M059J (cell line): ENCODE measurements at places on chromosomes 7 and 10. TPM values are rescaled to one million over a fixed set of nuclear protein-coding genes. Genes with fewer than 3 reads are reported as not detected.

The PAX4 gene
- not detected in 2 replicates for total RNA-seq

The PTF1A gene
- not detected in 2 replicates for total RNA-seq

The CPA2 gene
- 0.17 and 3.0 TPM in 2 replicates for total RNA-seq

The CFAP69 gene
- total RNA-seq: 1.6 and 3.2 TPM in 2 replicates

The NPVF gene
- total RNA-seq: not detected in 2 replicates

The COL28A1 gene
- not detected in 2 replicates for total RNA-seq

The ANLN gene
- 259 and 285 TPM in 2 replicates for total RNA-seq

The HOXA4 gene
- 4.9 and 5.8 TPM in 2 replicates for total RNA-seq

The FAM180A gene
- 1.9 and 3.4 TPM in 2 replicates for total RNA-seq

The NKX2-3 gene
- 0.12 TPM in 1 of 2 replicates, not detected in the other for total RNA-seq

The MALRD1 gene
- not detected in 2 replicates for total RNA-seq

The AKR1C8 gene
- not detected in 2 replicates for total RNA-seq

The PLPP4 gene
- 55.4 and 69.2 TPM in 2 replicates for total RNA-seq

The NOC3L gene
- total RNA-seq: 21.8 and 29.6 TPM in 2 replicates

The GALNT17 gene
- not detected in 2 replicates for total RNA-seq

The CELF2 gene
- 0.05 and 0.76 TPM in 2 replicates for total RNA-seq
